ENCODE measurements at places on chromosomes 5 and 9.

GRCh38 chr5:5782402-5782801 is 359.9 kb downstream of the ICE1 start:
- DNase-seq = no peak

- no peak for DNase-seq
Observed at GRCh38 chr5:108415726-108416125, 33.8 kb upstream of the FBXL17 start.

DNA sequence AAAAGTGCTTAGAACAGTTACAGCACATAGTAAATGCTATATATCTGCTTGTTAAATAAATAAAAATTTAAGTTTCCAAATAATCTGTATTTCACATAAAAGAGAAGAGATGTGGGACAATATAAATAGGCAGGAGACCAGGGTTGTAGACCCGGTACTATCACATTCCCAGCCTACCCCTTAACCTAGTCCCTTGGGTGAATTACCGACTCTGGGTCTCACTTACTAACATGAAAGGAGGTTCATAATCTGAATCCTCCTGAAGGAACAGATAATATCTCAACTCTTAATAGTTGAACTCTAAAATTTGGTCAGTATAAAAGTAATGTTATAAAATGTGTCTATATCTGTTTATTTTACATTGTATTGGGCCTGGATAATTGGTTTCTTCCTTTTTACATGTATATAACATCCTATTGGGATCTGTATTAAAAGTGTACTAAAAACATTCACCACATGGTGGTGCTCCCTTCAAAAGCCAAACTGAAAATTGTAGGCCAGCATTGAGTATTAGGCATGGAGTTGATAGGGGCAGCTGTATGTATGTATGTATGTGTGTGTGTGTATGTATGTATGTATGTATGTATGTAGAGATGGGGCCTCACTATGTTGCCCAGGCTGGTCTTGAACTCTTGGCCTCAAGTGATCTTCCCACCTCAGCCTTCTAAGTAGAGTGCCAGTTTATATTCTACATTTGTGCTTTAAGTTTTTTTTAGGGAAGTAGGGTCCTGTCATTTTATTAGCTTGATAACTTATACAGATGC is 64.2 kb upstream of the ABL1 start:
- peak; percentile 58 for DNase-seq

- no peak for DNase-seq
Observed at GRCh38 chr5:141875022-141875740, 3.0 kb downstream of the PCDH1 start.

GRCh38 chr9:14565352-14566016 is 127.7 kb downstream of the ZDHHC21 start:
- DNase-seq = no peak
